ENCODE measurements at places on chromosomes 13 and 19. TPM values are rescaled to one million over a fixed set of nuclear protein-coding genes. Genes with fewer than 3 reads are reported as not detected.

GRCh38 chr13:52371736-52372247 is 34.2 kb downstream of the THSD1 start:
- H3K4me1 ChIP-seq = no peaks in the 10 kb centered on the region
- no peaks in the 10 kb centered on the region for H3K36me3 ChIP-seq
- H3K4me3 ChIP-seq = no peak overlapping the region
- no peak overlapping the region for H3K27ac ChIP-seq
- DNase-seq = no peak

- H3K27me3 ChIP-seq = no peaks in the 10 kb centered on the region
- H3K4me3 ChIP-seq = no peak overlapping the region
- DNase-seq = no peak
Measured at GRCh38 chr19:57807541-57807940, 7.2 kb downstream of the ZNF552 start.

- DNase-seq = no peak
- peak overlapping the region; percentile 14 for H3K27ac ChIP-seq
- no peaks in the 10 kb centered on the region for H3K36me3 ChIP-seq
- peaks cover 20% of the 10 kb centered on the region for H3K4me1 ChIP-seq
- no peak overlapping the region for H3K4me3 ChIP-seq
Measured at GRCh38 chr13:21014502-21015170, 46.8 kb downstream of the LATS2 start.

DNA sequence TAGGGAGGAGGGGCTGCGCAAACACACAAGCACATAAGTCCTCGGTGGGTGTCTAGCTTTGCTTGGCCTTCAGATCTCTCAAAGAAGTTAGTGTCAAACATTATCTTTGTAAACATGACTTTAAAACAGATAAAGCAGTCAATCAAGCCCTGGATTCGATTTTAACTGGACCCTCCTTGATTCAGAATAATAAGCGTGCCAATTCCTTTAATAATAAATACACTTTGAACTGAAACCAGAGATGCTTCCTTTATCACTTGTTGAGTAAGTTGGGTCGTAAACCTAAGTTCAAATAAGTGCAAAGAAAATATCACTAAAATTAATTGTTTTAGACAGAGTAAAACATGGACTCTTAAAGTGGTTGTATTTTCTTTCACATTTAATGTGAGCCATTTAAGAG is 30.9 kb downstream of the POU4F1 start:
- no peak overlapping the region for H3K4me3 ChIP-seq
- no peaks in the 10 kb centered on the region for H3K36me3 ChIP-seq
- DNase-seq = no peak
- no peaks in the 10 kb centered on the region for H3K27me3 ChIP-seq
- no peak overlapping the region for H3K27ac ChIP-seq

GRCh38 chr19:29681422-29682235 is 16.4 kb downstream of the PLEKHF1 start:
- peaks cover 61% of the 10 kb centered on the region for H3K4me1 ChIP-seq
- no peak for DNase-seq
- H3K27me3 ChIP-seq = no peaks in the 10 kb centered on the region
- peak overlapping the region; percentile 64 for H3K27ac ChIP-seq
- no peak overlapping the region for H3K4me3 ChIP-seq

- no peaks in the 10 kb centered on the region for H3K27me3 ChIP-seq
- peaks cover 19% of the 10 kb centered on the region for H3K4me1 ChIP-seq
- peak; percentile 50 for DNase-seq
- no peak overlapping the region for H3K4me3 ChIP-seq
Measured at GRCh38 chr19:42270346-42271044, 1.4 kb downstream of the CIC start.

GRCh38 chr13:101013245-101013644 is 338.6 kb upstream of the TMTC4 start:
- no peak overlapping the region for H3K27ac ChIP-seq
- DNase-seq = no peak
- H3K36me3 ChIP-seq = no peaks in the 10 kb centered on the region
- H3K4me1 ChIP-seq = no peaks in the 10 kb centered on the region
- no peak overlapping the region for H3K4me3 ChIP-seq
- H3K27me3 ChIP-seq = no peaks in the 10 kb centered on the region

DNA sequence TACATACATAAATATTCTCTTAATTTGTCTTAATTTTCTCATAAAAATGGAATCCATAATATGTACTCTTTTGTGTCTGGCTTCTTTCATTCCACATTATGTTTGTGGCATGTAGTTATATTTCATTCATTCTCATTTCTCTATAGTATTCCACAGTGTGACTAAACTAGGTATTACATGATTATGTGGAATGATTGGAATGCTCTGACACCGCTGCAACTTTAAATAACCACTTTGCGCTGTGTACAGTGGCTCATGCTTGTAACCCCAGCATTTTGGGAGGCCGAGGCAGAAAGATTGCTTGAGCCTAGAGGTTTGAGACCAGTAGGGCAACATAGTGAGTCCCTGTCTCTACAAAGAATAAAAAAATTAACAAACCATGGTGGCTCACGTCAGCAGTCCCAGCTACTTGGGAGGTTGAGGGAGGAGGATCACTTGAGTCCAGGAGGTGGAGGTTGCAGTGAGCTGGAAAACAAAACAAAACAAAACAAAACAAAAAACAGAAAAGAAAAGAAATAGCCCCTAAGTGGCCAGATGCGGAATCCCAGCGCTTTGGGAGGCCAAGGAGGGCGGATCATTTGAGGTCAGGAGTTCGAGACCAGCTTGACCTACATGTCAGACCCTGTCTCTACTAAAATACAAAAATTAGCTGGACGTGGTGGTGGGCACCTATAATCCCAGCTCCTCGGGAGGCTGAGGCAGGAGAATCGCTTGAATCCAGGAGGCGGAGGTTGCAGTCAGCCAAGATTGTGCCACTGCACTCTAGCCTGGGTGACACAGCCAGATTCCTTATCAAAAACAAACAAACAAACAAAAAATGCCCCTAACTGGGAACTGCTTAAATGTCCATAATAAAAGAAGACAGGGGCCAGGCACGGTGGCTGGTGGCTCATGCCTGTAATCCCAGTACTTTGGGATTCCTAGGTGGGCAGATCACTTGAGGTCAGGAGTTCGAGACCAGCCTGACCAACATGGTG is 8.0 kb upstream of the SAE1 start:
- no peak overlapping the region for H3K27ac ChIP-seq
- no peak for DNase-seq
- no peaks in the 10 kb centered on the region for H3K27me3 ChIP-seq
- H3K4me3 ChIP-seq = no peak overlapping the region
- H3K4me1 ChIP-seq = no peaks in the 10 kb centered on the region

- no peaks in the 10 kb centered on the region for H3K36me3 ChIP-seq
- H3K4me3 ChIP-seq = no peak overlapping the region
- DNase-seq = no peak
- H3K27ac ChIP-seq = no peak overlapping the region
- no peaks in the 10 kb centered on the region for H3K4me1 ChIP-seq
Measured at GRCh38 chr13:75736173-75736572, 100.0 kb downstream of the LMO7 start.

GRCh38 chr19:33686262-33686661 is 64.5 kb downstream of the CHST8 start:
- H3K4me1 ChIP-seq = no peaks in the 10 kb centered on the region
- no peak for DNase-seq
- no peaks in the 10 kb centered on the region for H3K36me3 ChIP-seq
- no peaks in the 10 kb centered on the region for H3K27me3 ChIP-seq

- no peaks in the 10 kb centered on the region for H3K36me3 ChIP-seq
Measured at GRCh38 chr19:55474269-55475265, 1.9 kb upstream of the ZNF628 start.

DNA sequence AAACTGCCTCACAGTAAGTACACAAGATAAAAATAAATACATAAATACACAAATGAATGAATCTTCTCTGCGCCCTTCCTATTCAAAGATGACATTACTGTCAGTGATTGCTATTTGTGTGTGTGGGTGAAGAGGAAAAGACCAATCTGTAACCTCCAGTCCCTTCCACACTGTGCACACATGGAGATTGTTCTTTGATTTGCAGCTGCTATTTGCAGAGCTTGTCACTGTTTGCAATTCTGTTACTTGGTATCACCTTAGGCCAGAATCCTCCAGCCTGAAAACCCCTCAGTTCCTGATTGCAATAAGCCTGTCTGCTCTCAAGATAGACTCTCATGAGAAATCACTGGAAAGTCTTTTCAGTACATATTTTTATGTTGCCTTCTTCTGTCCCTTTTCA is 1314.9 kb downstream of the PCDH9 start:
- no peak for DNase-seq
- H3K27me3 ChIP-seq = no peaks in the 10 kb centered on the region
- no peak overlapping the region for H3K27ac ChIP-seq
- H3K36me3 ChIP-seq = no peaks in the 10 kb centered on the region
- H3K4me3 ChIP-seq = no peak overlapping the region

DNA sequence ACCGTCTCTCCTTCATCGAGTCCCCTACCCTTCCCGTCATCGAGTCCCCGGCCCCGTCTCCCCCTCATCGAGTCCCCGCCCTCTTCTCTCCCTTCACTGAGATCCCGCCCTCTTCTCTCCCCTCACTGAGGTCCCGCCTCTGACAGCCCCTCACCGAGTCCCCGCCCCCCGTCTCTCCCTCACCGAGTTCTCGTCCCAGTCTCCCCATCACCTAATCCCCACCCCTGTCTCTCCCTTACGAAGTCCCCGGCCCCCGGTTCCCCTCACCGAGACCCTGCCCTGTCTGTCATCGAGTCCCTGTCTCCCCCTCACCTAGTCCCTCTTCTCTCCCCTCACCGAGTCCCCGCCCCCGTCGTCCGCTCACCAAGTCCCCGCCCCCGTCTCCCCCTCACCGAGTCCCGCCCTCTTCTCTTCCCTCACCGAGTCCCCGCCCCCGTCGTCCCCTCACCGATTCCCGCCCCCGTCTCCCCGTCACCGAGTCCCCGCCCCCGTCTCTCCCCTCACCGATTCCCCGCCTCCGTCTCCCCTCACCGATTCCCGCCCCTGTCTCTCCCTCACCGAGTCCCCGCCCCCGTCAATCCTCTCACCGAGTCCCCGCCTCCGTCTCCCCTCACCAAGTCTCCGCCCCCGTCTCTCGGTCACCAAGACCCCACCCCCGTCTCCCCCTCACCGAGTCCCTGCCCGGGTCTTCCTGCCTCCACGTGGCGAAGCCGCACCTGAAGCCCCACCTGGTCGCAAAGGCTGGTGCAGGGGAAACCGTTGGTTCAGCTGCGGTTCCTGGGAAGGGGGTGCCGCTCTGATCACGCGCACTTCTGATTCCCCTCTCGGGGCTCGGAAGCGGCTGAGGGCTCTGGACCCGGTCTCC is 23.9 kb upstream of the ZNF846 start:
- no peaks in the 10 kb centered on the region for H3K27me3 ChIP-seq
- no peaks in the 10 kb centered on the region for H3K36me3 ChIP-seq
- H3K4me3 ChIP-seq = peak overlapping the region; percentile 65

- H3K27ac ChIP-seq = no peak overlapping the region
- no peaks in the 10 kb centered on the region for H3K4me1 ChIP-seq
- no peak for DNase-seq
Measured at GRCh38 chr13:27496536-27497273, 46.3 kb upstream of the MTIF3 start.

DNA sequence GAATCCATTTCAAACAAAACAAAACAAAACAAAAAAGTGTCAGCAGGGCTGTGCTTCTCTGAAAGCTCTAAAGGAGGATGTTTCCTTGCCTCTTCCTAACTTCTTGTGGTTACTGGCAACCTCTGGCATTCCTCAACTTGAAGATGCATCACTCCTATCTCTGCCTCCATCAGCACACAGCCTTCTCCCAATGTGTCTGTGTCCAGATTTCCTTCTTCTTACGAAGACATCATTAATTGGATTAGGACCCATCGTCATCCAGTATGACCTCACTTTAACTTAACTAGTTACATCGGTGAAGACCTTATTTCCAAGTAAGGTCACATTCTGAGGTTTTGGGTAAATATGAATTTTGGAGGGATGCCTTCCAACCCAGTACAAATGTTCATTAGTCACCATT is 33.8 kb upstream of the GTF2F2 start:
- no peak overlapping the region for H3K4me3 ChIP-seq
- H3K27ac ChIP-seq = no peak overlapping the region
- H3K36me3 ChIP-seq = no peaks in the 10 kb centered on the region

DNA sequence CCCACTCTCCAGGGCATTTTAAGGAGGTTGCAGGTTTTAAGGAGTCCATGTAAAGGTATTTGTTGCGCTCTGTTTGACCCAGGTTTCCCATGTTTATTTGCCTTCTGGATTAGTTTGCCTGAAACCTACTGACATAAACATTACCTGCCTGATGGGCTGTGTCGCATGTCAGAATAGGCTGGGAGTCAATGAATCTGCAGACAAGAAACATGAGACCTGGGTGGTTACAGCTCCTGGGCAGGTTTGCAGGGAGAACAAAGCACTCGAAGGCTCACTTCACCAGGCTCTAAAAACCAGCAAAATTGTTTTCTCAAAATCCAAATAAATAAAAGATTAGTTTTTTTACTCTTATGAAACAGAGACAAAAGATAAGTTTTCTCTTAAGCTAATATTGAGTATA is 114.4 kb upstream of the SERTM1 start:
- no peaks in the 10 kb centered on the region for H3K36me3 ChIP-seq
- no peak overlapping the region for H3K27ac ChIP-seq
- no peak for DNase-seq
- H3K27me3 ChIP-seq = no peaks in the 10 kb centered on the region
- H3K4me1 ChIP-seq = no peaks in the 10 kb centered on the region

DNA sequence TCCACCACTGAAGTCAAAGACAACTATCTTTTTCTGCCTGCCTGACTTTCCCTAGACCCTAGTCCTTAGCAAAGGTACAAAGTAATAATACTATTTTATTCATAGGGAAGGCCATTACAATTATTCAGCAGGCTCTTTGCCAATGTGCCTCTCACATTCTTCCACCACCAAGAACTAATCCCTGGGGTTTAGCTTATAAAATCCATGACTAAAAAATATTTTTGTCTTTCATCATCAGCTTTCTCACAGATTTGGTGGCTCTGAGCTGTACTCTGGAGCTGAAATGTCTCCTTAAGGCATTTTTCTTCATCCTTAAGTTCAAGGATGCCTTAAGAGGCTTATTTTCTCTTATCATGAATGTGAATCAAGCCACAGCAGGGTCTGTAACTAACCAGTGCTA is 96.1 kb downstream of the OXGR1 start:
- H3K36me3 ChIP-seq = no peaks in the 10 kb centered on the region
- no peak for DNase-seq
- H3K27me3 ChIP-seq = no peaks in the 10 kb centered on the region
- H3K4me3 ChIP-seq = no peak overlapping the region
- H3K4me1 ChIP-seq = no peaks in the 10 kb centered on the region

DNA sequence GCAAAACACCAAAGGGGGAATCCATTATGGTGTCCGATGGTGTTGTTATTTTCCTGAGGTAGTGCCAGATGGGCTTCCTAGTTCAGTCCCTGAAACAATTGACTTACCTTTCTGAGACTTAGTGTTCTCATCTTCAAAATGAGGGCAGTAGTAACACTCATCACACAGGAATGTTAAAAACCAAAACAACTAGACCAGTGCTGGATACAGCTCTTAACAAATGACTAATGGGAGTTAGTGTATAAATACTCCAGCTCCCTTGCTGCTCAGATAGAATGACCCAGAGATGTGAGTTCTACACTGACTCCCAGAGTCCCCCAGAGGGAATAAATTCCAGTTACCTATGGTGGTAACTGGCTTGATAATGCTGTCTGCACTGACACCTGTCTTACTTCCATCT is 49.9 kb downstream of the MBD3L2B start:
- no peaks in the 10 kb centered on the region for H3K36me3 ChIP-seq
- H3K4me3 ChIP-seq = no peak overlapping the region
- H3K27ac ChIP-seq = no peak overlapping the region
- no peaks in the 10 kb centered on the region for H3K4me1 ChIP-seq

The CNFN gene
- polyA plus RNA-seq = 2.2 TPM

The CCDC8 gene
- polyA plus RNA-seq = 20.1 TPM

The KLK10 gene
- polyA plus RNA-seq = 15.6 TPM

The BABAM1 gene
- 110 TPM for polyA plus RNA-seq

The TMPRSS9 gene
- 3.5 TPM for polyA plus RNA-seq

The PSG11 gene
- polyA plus RNA-seq = not detected

The IL4I1 gene
- polyA plus RNA-seq = 61.9 TPM

The ZNF578 gene
- polyA plus RNA-seq = 12.2 TPM

The CGB8 gene
- not detected for polyA plus RNA-seq

Measured in testis (tissue), 5 donors.